ENCODE measurements at places on chromosomes 2 and 18.
A peak's percentile ranks its signal among the peaks of the same experiment; 100 is the strongest.

GRCh38 chr2:39743269-39743776 is 35.7 kb downstream of the THUMPD2 start:
- DNase-seq, result no peak

GRCh38 chr2:158998551-158999248 is 30.3 kb downstream of the TANC1 start:
- peak; percentile 22 for DNase-seq

DNA sequence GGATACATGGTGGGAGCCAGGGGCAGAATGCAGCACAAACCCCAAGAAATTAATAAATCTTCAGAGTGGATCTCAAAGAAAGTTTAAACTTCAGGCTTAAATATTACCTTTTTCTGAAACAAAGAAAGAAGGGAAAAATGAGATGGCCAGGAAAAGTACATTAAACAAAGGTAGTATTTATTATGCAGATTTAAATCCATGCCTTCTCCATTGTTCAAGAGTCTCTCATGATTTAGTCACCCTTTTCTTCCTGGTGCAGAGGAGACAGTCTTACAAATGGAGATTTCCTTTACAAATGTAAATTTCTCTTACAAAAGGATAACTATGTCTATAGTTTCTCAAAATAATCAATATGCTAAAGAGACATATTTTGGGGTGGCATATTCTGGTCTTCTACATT is 33.4 kb upstream of the PPM1B start:
- no peak for DNase-seq

- no peak for DNase-seq
These were observed 30.0 kb upstream of the ERMN start for GRCh38 chr2:157355618-157356017.

DNA sequence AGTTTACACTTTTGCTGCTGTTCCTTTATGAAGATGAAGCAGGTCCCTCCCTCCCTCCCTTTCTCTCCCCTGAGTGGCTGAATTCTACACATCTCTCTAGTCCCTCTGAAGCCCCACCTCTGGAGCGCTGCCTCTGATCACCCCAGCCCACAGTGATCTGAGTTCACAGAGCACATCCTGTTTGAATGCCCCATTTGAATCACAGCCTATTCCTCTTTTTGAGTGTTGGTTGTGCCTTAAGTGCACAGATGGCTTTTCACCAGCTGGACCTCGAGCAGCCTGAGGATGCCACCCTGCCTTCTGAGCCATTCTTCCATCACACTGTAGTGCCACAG is 87.1 kb downstream of the ITGB1BP1 start:
- no peak for DNase-seq

DNA sequence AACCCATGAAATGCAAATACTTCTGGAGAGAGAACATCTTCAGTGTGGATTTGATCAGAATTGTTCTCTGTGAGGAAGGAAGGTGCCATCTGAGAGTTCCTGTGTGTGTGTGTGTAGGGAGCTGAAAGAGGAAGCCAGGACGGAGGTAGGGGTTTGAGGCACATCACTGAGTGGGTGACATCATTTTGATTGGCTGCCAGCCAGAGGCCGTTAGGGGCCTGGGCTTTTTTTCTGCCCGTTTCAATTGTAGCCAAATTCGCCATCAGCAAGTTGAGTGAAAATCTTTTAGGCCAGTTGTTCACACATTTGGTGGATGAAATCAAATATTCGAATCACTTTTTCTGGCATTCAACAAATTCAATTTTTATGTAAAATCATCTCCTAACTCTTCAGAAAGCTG is 48.9 kb downstream of the TSN start:
- no peak for DNase-seq

GRCh38 chr2:184611361-184612085 is 13.2 kb downstream of the ZNF804A start:
- no peak for DNase-seq

GRCh38 chr2:28378679-28379584 is 13.7 kb upstream of the FOSL2 start:
- no peak for DNase-seq

DNA sequence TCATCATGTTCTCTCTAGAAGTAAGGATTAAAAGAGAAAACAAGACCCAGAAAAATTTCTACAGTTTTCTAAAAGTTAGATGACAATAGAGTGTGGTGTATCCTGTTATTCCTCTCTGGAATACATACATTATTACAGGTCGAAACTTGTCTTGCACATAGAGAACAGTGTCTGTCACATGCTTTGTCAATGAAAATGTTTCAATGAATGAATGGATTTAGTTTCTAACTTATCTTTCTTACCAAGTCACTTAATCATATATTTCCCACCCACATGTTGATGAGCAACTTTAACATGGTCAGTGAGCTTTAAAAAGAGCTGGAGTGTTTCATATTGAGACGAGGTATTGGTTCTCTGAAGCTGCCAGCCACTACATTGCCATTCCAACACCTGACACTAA is 4.3 kb downstream of the DSG4 start:
- DNase-seq, result no peak

- DNase-seq, result no peak
These were observed 1.6 kb downstream of the ATOH8 start for GRCh38 chr2:85755122-85756027.

- no peak for DNase-seq
These were observed 27.0 kb upstream of the LPIN1 start for GRCh38 chr2:11719230-11719977.

- DNase-seq, result no peak
These were observed 96.8 kb downstream of the MCFD2 start for GRCh38 chr2:46818819-46819218.

All from occipital lobe (tissue), 3 donors.